ENCODE measurements at places on chromosomes 7 and 10.
A peak's percentile ranks its signal among the peaks of the same experiment; 100 is the strongest.

GRCh38 chr7:36158321-36158605, 5.2 kb downstream of the EEPD1 start:
- no peaks in the 10 kb centered on the region for H3K27me3 ChIP-seq
- H3K4me3 ChIP-seq = no peak overlapping the region
- H3K27ac ChIP-seq = no peak overlapping the region
- H3K36me3 ChIP-seq = no peaks in the 10 kb centered on the region
- DNase-seq = no peak
- peaks cover 16% of the 10 kb centered on the region for H3K4me1 ChIP-seq

GRCh38 chr7:108135446-108136190, 5.5 kb upstream of the LAMB4 start:
- no peaks in the 10 kb centered on the region for H3K27me3 ChIP-seq
- peak; percentile 61 for DNase-seq
- peak overlapping the region; percentile 64 for H3K27ac ChIP-seq
- peaks cover 17% of the 10 kb centered on the region for H3K4me1 ChIP-seq

GRCh38 chr10:93573051-93573909, 6.8 kb downstream of the FFAR4 start:
- H3K27me3 ChIP-seq = peaks cover 18% of the 10 kb centered on the region
- no peak overlapping the region for H3K27ac ChIP-seq
- H3K4me3 ChIP-seq = no peak overlapping the region
- DNase-seq = no peak
- H3K36me3 ChIP-seq = no peaks in the 10 kb centered on the region
- peaks cover 6% of the 10 kb centered on the region for H3K4me1 ChIP-seq

DNA sequence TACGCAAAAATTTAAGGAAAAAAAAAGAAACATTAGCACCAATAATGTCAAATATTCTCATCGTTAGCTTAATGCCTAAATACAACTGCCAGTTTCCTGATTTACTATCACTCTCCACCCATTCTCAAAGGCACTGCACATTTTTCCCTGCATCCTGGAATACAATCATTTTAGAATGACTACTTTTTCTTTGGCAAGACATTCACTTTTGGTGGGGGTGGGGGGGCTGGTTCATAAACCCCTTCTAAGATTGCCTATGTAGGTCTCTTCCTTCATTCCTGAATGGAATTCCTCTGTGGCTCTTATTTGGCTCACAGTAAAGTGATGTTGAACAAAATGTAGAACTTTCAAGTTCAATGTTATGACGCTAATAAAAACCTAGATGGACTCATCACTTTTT, 74.3 kb downstream of the RNLS start:
- DNase-seq = no peak
- no peaks in the 10 kb centered on the region for H3K4me1 ChIP-seq
- H3K36me3 ChIP-seq = no peaks in the 10 kb centered on the region
- H3K27ac ChIP-seq = no peak overlapping the region

- DNase-seq = peak; percentile 51
- H3K27ac ChIP-seq = no peak overlapping the region
- H3K27me3 ChIP-seq = no peaks in the 10 kb centered on the region
- H3K4me1 ChIP-seq = peaks cover 17% of the 10 kb centered on the region
- peaks cover 7% of the 10 kb centered on the region for H3K36me3 ChIP-seq
Measured at GRCh38 chr7:156768698-156769472, 124.1 kb downstream of the LMBR1 start.

DNA sequence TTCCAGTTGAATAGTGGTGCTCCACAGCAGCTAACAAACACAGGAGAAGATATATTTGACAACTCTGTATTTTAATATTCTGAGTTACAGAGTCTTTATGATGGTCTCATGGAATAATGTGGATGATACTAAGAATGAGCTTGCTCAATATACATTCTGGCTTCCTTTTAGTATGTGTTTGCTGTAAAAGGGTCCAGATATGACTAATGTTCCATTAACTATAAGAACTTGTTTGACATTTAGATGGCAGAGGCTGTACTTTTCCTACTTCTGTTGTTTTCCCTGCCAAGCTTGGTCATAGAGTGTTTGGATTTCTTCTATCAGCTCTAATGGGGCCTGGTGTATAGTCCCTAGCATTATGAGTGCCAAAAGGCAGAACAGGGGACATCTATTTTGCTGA, 61.5 kb upstream of the GPR22 start:
- no peaks in the 10 kb centered on the region for H3K27me3 ChIP-seq
- H3K36me3 ChIP-seq = peaks cover 23% of the 10 kb centered on the region
- H3K4me3 ChIP-seq = no peak overlapping the region
- no peak for DNase-seq

- no peak overlapping the region for H3K4me3 ChIP-seq
- no peak overlapping the region for H3K27ac ChIP-seq
- H3K27me3 ChIP-seq = no peaks in the 10 kb centered on the region
- no peak for DNase-seq
- no peaks in the 10 kb centered on the region for H3K4me1 ChIP-seq
Measured at GRCh38 chr10:73552819-73553715, 38.1 kb downstream of the USP54 start.

GRCh38 chr10:14508725-14509124, 178.0 kb upstream of the FRMD4A start:
- H3K27ac ChIP-seq = peak overlapping the region; percentile 36
- no peak for DNase-seq
- peaks cover 44% of the 10 kb centered on the region for H3K36me3 ChIP-seq
- H3K4me1 ChIP-seq = peaks cover 37% of the 10 kb centered on the region

GRCh38 chr7:121547544-121548092, 151.5 kb upstream of the FAM3C start:
- DNase-seq = no peak
- peaks cover 29% of the 10 kb centered on the region for H3K4me1 ChIP-seq
- no peak overlapping the region for H3K27ac ChIP-seq
- H3K4me3 ChIP-seq = no peak overlapping the region
- no peaks in the 10 kb centered on the region for H3K36me3 ChIP-seq
- H3K27me3 ChIP-seq = no peaks in the 10 kb centered on the region

DNA sequence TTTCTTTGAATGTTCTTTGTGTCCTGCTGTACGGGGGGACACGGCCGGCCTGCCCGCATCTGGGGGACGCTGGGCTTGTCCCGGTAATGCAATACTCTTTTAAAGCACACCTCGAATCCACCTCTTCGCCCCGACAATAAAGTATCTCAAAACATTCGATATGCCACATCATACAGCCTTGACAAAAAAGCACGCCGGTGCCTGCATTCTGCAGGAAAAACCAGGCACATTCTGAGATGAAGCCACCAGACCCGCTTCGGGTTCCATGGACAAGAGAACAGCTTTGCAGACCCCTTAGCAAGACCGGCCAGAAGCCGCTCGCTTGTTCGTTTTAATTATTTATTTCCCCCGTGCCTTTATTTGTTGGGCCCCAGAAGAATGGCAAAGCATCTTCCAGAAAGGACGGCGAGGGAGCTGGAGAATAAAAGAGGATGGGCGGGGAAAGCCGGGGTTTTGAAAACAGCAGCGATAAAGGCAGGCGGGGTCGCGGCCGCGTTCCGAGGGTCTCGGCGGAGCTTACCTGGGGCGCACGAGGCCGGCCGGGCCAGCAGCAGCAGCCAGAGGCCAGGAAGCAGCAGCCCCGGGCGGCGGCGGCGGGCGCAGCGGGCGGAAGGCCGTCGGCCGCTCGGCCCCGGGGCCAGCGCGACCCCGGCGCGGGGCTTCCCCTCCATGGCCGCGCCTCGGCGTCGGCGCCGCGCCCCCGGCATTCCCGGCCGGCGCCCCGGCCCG, 462 bp downstream of the KIAA1549 start:
- H3K27ac ChIP-seq = no peak overlapping the region
- H3K27me3 ChIP-seq = peaks cover 36% of the 10 kb centered on the region
- peak overlapping the region; percentile 80 for H3K4me3 ChIP-seq
- no peaks in the 10 kb centered on the region for H3K36me3 ChIP-seq

GRCh38 chr7:127905021-127905420, 126.2 kb downstream of the LRRC4 start:
- no peaks in the 10 kb centered on the region for H3K27me3 ChIP-seq
- H3K36me3 ChIP-seq = peaks cover 19% of the 10 kb centered on the region
- DNase-seq = no peak
- no peak overlapping the region for H3K27ac ChIP-seq

GRCh38 chr7:66974986-66975590, 20.3 kb downstream of the SBDS start:
- H3K4me3 ChIP-seq = no peak overlapping the region
- H3K36me3 ChIP-seq = peaks cover 4% of the 10 kb centered on the region
- no peak for DNase-seq
- no peaks in the 10 kb centered on the region for H3K4me1 ChIP-seq
- H3K27ac ChIP-seq = no peak overlapping the region

- no peak overlapping the region for H3K4me3 ChIP-seq
- H3K27me3 ChIP-seq = peaks cover 1% of the 10 kb centered on the region
- no peak for DNase-seq
- no peaks in the 10 kb centered on the region for H3K36me3 ChIP-seq
- H3K4me1 ChIP-seq = no peaks in the 10 kb centered on the region
- H3K27ac ChIP-seq = no peak overlapping the region
Measured at GRCh38 chr10:43256531-43257346, 10.1 kb downstream of the RASGEF1A start.

DNA sequence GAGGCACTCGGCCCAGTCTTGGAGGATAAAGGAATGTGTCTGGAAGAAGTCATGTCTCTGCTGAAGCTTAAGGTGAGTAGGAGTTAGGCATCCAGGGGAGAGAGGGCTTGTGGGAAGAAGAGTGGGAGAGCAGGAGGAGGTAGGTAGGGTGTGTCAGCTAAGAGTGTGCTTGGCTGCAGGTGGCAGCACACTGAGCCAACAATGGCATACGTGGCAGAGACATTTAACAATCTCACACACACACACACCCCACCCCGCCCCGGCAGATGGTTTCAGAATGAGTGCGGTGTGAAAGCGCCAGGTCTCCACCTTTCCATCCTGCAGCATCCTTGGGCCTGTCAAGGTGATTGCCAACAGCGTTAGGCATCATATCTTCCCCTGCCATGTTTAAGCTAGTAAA, 11.2 kb upstream of the ARPC1A start:
- peaks cover 12% of the 10 kb centered on the region for H3K4me1 ChIP-seq
- no peak overlapping the region for H3K4me3 ChIP-seq
- peaks cover 3% of the 10 kb centered on the region for H3K36me3 ChIP-seq
- DNase-seq = peak; percentile 80

GRCh38 chr7:5217396-5217795, 27.4 kb downstream of the WIPI2 start:
- H3K27ac ChIP-seq = no peak overlapping the region
- no peak overlapping the region for H3K4me3 ChIP-seq
- H3K4me1 ChIP-seq = no peaks in the 10 kb centered on the region
- DNase-seq = no peak
- peaks cover 25% of the 10 kb centered on the region for H3K36me3 ChIP-seq

DNA sequence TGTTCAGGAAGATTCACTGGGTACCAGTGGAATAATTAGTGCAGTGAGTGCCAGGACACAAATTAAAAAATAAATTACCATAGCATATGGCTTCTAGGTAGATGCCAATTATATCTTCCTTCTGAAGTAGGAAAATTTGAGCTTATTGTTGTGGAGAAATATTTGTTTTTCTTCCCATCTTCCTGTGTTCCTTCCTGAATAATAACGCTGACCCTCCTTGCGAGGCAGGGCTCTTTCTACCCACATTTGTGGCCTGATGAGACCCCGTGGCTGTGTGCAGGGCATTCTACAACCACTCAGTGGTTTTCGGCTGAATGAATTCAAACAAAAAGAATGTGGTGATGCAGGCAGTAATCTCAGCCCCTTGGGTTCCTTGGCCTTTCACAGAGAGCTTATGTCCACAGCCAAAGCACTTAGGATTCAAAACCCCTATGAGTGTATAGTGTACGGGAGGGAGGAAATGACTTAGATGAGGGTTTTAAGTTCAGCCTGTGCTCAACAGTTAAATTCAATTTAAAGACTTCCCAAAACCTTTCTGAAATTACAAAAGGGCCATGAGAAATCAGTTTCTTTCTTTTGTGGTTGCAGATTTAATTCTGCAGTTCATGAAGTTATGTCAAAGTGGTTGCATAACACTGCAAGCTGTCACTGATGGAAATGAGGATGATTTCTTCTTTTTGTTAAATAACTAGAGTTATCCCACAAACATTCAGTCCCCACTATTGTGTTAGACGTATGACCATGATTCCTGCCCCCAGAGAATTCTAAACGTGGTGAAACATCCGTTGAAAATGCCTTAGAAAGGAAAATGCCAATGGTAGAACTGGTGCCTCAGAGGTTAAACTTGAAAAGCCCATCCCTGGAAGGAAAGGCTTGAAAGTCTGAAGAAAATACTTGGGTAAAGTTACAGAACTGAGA, 255.3 kb downstream of the FZD1 start:
- H3K27ac ChIP-seq = no peak overlapping the region
- no peaks in the 10 kb centered on the region for H3K36me3 ChIP-seq
- H3K4me3 ChIP-seq = no peak overlapping the region
- DNase-seq = no peak
- peaks cover 4% of the 10 kb centered on the region for H3K27me3 ChIP-seq
